Brain (organoid and tissue), 16 donors: ENCODE measurements at places on chromosomes 2 and 18. TPM values are rescaled to one million over a fixed set of nuclear protein-coding genes. Genes with fewer than 3 reads are reported as not detected.
A peak's percentile ranks its signal among the peaks of the same experiment; 100 is the strongest.

The PLCL1 gene
- 5.7 TPM for polyA plus RNA-seq

The C2orf15 gene
- polyA plus RNA-seq, result 10.7 TPM

GRCh38 chr2:42223067-42223854 is 54.1 kb downstream of the EML4 start:
- no peak for DNase-seq

GRCh38 chr2:78541088-78541450 is 484.4 kb upstream of the REG3G start:
- no peak for DNase-seq

DNA sequence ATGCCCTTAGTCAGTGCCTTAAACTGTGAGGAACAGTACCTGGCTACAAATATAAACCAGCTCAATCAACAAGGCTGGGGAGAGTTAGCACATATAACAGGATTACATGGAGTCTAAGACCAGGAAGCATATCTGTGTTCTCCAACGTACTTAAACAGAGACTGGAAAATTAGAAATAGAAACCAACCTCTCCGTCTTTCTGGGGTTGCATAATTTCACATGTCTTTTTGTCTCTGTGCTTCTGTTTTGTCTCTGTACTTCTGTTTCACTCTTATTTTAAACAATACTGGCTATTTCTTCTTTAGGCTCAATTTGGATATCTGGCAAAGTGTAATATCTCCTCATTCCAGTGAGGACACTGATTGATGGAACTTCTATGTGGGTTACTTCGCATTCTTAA is 749.0 kb upstream of the ZEB2 start:
- no peak for DNase-seq

DNA sequence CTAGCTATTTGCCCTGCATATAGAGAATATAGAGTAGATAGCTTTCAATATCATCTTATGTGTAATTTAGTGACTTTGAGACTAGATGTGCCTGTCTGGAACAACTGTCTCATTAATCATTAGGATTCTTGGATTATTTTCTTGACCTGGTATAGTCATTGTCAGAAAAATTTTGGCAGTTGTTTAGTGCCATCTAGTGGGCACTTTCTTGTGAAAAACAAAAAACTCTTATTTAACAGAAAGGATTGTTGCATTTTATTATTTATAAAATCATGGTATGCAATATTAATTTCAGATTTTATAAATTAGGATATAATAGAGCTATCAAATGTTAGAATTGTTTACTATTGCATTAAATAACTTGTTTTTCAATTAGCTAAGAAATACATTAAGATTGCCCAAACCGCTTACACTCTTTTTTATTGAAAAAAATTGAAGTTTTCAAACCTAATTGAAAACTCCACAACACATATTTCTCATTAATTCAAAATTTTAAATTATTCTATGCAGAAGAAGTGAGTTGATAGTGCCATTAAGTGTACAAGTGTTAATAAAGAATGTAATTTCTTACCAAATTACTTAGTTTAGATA is 80.3 kb downstream of the DYNAP start:
- peak; percentile 53 for DNase-seq

- no peak for DNase-seq
These were observed 275.9 kb downstream of the RBM43 start for GRCh38 chr2:150985741-150986140.

DNA sequence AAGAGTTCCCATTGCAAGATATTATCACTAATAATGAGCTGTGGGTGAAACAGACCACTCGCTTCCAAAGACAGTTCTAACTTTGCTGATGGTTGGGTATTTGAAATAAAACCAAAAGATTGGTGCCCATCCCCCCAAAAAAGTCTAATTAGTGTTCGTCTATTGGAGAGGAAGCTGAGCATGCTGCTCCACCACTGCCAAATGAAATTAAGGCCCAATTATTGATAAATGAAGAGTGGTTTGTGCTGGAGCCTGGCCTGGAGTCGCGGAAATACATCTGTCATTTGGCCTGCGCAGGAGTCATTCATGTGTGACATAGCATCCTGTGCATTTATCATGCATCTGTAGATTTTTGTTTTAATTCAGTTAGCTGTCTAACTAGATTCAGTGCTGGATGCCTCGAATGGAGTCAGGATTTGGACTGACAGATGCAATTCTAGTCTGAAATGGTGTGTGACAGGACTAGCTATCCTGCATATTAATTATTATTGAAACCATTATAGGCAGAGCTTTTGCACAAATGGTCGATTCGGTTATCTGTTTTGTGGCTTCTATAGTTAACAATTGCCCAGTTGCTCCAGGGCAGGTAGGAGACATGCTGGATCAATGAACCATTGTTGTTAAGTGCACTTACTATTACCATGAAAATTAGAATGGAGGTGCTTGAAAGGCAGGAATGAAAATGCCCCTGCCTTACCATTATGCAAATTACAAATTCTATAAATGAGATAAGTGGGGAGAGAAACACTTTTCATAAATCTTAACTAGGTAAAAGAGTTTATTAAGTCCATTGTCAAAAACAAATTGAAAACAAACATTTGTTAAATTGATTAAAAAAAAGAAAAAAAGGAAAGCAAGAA is 450.4 kb upstream of the TCF4 start:
- DNase-seq, result peak; percentile 40

- DNase-seq, result no peak
These were observed 588.2 kb downstream of the IRS1 start for GRCh38 chr2:226211439-226211838.

DNA sequence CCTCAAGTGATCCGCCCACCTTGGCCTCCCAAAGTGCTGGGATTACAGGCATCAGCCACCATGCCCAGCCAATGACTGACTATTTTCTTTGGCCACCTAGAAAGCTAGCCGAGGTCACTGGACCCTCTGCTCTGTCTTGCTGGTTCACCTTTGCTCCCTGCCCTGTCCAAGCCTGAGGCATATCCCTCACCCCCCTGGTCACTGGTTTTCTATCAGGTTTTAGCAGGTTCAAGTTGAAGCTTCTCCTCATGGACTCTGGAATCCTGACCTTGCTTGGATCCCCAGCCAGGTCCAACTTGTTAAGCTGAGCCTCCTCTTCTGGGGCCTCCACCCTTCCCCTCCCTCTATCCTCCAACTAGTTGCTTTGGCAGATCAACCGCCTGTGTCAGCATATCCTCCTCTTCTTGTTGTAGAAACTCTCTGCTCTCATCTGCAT is 33.4 kb downstream of the PAX8 start:
- DNase-seq, result no peak

GRCh38 chr2:53356291-53356905 is 411.2 kb upstream of the CHAC2 start:
- no peak for DNase-seq
